ENCODE measurements at places on chromosomes 11 and 22. TPM values are rescaled to one million over a fixed set of nuclear protein-coding genes. Genes with fewer than 3 reads are reported as not detected.

OR4C46 gene
- total RNA-seq = not detected

- no peak for DNase-seq
Measured at GRCh38 chr11:77440678-77441077, 33.2 kb downstream of the PAK1 start.

GRCh38 chr11:120573756-120574354 lies 62.3 kb downstream of the GRIK4 start:
- no peak for DNase-seq

TREH gene
- total RNA-seq = not detected
